Activated T-helper 1 cell treated with anti-CD3 and anti-CD28 coated beads, Interleukin-12 subunit alpha, Interleukin-12 subunit beta, Interleukin-2, Interleukin-4 antibody, amounts not matched to agents 30 ng/mL and 10 ng/mL and 1 ng/mL, durations not matched to agents 14 hours and 24 hours and 36 hours (primary cell): ENCODE measurements at places on chromosomes 3 and 15. TPM values are rescaled to one million over a fixed set of nuclear protein-coding genes. Genes with fewer than 3 reads are reported as not detected.

HTR3E gene
- not detected in 2 replicates for total RNA-seq

HHATL gene
- total RNA-seq = not detected in 2 replicates

SLCO2A1 gene
- total RNA-seq = not detected in 2 replicates

MCTP2 gene
- 93.2 and 96.0 TPM in 2 replicates for total RNA-seq

FBXL22 gene
- 0.83 and 0.88 TPM in 2 replicates for total RNA-seq

INSYN1 gene
- not detected in 2 replicates for total RNA-seq

TERC gene
- total RNA-seq = 3.1 and 3.4 TPM in 2 replicates

EFCC1 gene
- total RNA-seq = 0.21 and 0.22 TPM in 2 replicates

TMEM207 gene
- not detected in 2 replicates for total RNA-seq

COLQ gene
- total RNA-seq = 0.65 and 0.96 TPM in 2 replicates

MYLK gene
- 0.08 and 0.27 TPM in 2 replicates for total RNA-seq

PPM1M gene
- 57.1 and 59.5 TPM in 2 replicates for total RNA-seq

MAP3K13 gene
- 12.2 and 12.5 TPM in 2 replicates for total RNA-seq

PODXL2 gene
- total RNA-seq = 9.7 and 10.3 TPM in 2 replicates

SPATA12 gene
- not detected in 2 replicates for total RNA-seq

CTSH gene
- total RNA-seq = 50.9 and 57.3 TPM in 2 replicates

FSTL1 gene
- total RNA-seq = not detected in 2 replicates

NUTM1 gene
- total RNA-seq = not detected in 2 replicates

LARP6 gene
- 0.44 TPM in 1 of 2 replicates, not detected in the other for total RNA-seq

VGLL3 gene
- not detected in 2 replicates for total RNA-seq

CELF6 gene
- total RNA-seq = 0.26 and 0.27 TPM in 2 replicates

GOLGA6L9 gene
- total RNA-seq = 1.2 and 1.8 TPM in 2 replicates
